ENCODE measurements at places on chromosomes 6 and 20.

GRCh38 chr6:134609716-134610261 lies 291.9 kb upstream of the SGK1 start:
- DNase-seq, result no peak

- no peak for DNase-seq
Measured at GRCh38 chr6:168238159-168238909, 81.2 kb downstream of the DACT2 start.

DNA sequence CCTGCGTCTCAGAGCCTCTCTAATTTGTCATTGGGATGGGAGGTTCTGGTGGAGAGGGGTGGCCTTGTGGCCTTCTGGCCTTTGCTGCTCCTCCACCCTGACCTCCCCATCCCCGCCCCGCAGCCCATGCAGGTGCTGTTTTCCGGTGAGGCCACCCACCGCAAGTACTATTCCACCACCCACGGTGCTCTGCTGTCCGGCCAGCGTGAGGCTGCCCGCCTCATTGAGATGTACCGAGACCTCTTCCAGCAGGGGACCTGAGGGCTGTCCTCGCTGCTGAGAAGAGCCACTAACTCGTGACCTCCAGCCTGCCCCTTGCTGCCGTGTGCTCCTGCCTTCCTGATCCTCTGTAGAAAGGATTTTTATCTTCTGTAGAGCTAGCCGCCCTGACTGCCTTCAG lies 171.8 kb upstream of the RNF24 start:
- DNase-seq, result no peak

- DNase-seq, result no peak
Measured at GRCh38 chr6:81772741-81773140, 20.3 kb upstream of the TENT5A start.

- DNase-seq, result no peak
Measured at GRCh38 chr6:92706976-92707375, 712.4 kb downstream of the EPHA7 start.

DNA sequence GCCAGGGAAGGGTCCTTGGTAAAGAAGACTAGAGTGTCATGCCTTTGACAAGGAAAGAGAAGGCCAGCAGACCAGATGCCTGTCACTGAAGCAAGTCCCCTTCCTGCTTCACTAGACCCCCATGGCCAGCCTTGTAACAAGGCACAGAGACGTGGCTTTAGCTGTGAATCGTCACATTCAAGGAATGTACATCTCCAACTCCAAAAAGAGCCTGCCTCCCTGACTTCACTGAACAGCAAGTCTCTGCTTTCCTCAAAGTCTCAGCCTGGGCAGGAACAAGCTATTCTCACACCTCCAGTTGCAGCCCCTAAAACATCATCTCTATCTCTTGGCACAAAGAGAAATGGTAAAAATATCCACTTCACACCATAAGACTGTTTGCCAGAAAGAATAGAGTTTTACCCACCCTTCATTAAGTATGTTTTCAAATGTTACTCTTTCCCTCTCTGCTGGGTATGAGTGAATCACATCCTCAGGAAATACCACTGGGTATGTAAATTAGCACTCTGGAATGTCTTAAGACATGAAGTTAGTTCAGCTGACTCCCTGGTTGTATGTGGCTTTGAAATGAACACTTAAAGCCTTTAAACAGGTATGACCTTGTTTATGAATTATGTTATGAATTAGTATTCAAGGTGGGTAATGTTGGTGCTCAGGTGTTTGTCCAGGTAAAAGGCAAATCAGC lies 46.4 kb upstream of the NT5E start:
- DNase-seq, result peak; percentile 91

DNA sequence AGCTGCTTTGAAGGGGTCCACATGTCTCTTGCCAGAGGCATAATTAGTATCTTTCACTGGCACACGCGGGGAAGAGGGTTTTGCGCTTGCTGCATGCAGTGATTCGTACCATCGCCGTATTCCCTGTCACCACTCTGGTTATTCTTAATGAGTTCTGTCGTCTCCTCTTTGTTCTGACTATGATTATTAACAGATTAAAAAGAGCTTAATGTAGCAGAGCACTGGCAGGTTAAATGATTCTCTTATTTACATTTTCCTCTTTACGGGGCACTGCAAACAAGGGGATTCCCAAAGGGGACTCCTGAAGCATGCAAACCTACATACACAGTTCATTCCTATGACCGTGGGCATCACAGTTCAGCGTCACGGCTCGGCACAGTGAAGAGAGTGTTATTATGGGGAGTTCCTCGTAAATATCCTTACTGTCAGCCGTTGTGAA lies 204.8 kb downstream of the DTNBP1 start:
- DNase-seq, result no peak

DNA sequence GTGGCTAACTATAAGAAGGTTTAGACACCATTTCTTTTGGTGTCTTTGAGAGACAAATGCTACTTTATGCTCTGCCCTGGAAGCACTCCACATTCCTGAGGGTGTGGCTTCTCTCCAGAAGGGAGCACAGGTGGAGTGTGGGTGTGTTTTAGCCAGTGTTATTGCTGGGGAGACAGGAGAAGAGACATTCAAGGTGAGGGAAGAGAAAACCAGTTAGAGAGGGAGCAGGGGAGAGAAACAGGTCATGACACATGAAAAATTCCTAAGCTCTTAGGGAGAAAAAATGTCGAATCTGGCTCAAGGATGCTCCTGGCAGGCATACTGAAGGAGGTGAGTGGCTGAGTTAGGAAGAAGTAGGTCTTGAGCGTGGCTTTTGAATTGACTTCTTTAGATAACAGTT lies 292.8 kb downstream of the CLIC5 start:
- DNase-seq, result no peak

DNA sequence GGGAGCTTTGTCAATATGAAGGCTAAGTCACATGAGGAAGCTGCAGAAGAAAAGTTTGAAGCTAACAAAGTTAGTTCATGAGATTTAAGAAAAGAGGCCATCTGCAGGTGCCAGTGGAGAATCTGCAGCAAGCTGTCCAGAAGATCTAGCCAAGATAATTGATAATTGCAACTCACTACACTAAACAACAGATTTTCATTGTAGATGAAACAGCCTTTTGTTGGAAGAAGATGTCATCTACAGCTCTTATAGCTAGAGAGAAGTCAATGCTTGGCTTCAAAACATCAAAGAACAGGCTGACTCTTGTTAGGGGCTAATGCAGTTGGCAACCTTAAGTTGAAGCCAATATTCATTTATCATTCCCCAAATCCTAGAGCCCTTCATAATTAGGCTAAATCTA lies 83.7 kb downstream of the RIN2 start:
- no peak for DNase-seq

GRCh38 chr6:28315628-28316027 lies 20.3 kb downstream of the ZSCAN31 start:
- DNase-seq, result no peak

DNA sequence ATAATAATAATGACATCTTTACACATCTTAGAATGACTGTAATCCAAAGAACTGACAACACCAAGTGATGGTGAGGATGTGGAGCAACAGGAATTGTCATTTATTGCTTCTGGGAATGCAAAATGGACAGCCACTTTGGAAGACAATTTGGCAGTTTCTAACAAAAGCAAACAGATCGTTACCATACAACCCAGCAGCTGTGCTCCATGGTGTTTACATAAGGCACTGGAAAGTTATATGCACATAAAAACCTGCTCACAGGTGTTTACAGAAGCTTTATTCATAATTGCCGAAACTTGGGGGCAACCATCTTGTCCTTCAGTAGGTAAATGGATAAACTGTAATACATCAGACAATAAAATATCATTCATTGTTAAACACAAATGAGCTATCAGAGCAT lies 18.3 kb upstream of the ASF1A start:
- no peak for DNase-seq

GRCh38 chr6:83176246-83176645 lies 16.8 kb downstream of the PGM3 start:
- no peak for DNase-seq

GRCh38 chr6:127971386-127971785 lies 70.5 kb upstream of the THEMIS start:
- DNase-seq, result no peak

DNA sequence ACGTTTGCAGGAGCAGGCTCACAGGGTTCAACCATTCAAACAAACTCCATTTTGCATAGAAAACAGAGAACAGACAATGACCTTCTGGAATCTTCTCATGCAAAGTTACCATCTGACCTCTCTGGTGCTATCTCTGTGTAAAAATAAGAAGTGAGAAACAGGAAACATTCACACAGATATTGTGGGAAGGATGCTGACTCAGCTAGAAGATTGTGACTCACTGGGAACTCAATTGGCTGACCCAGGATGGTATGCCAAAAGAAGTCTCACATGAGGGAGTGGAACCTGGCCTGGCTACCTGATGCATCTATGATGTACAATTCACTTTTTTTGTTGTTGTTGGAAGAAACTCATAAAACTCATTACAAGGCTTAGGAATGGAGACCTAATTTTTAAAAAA lies 61.1 kb upstream of the TBX18 start:
- no peak for DNase-seq

- DNase-seq, result no peak
Measured at GRCh38 chr6:119552021-119552420, 202.5 kb upstream of the MAN1A1 start.

DNA sequence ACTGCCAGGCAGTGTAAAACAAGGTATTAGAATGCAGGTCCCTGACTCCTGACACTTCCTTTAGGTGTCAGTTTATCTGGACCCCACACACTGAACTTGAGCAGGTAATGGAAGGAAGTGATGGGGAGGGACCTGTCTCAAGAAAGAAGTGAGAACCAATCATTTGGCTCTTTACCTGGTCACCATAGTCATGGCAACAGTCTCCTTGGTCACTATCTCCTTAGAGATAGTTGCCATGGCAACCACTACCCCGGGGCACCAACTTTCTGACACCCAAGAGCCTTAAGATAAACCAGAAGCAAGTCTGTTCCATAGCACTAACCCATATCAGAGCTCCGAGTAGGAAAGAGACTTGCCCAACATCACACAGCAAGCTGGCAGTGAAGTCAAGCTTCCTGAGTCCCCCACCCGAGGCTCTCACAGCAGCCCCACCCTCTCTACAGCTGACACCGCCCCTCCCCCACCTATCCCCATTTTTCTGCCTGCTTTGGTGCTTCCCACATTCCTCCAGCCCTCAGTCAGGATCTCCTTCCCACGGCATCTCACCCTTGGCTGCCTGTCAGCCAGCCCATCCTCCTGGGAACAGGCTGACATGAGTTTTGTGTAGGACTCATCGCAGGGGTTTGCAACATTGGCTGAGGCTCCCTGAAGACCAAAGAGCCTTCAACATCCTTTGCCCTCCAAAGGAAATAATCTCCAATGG lies 16.3 kb upstream of the HM13 start:
- DNase-seq, result no peak

- DNase-seq, result no peak
Measured at GRCh38 chr6:31568537-31568961, 3.5 kb upstream of the LTA start.

- no peak for DNase-seq
Measured at GRCh38 chr6:161066511-161066910, 74.9 kb downstream of the MAP3K4 start.

- no peak for DNase-seq
Measured at GRCh38 chr20:36847710-36848040, 28.3 kb upstream of the TLDC2 start.

GRCh38 chr6:140977403-140977802 lies 1155.3 kb upstream of the GJE1 start:
- DNase-seq, result no peak

DNA sequence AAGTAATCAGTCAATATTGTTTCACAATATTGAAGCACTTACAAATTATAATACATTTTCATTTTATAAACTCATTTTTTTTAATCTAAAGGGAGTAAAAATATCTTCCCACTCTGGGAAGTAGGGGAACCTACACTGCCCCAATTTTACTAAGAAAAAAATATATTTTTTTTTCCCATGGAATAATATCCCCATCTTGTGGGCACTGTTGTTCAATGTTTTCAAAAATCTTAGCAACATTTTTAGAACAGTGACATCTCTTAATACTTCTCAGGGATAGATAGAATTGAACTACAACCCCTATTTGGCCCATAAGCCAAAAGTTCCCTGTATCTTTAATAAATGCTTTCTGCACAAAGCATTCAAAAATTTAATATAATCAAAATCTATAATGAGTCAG lies 42.9 kb downstream of the ARHGAP18 start:
- no peak for DNase-seq

DNA sequence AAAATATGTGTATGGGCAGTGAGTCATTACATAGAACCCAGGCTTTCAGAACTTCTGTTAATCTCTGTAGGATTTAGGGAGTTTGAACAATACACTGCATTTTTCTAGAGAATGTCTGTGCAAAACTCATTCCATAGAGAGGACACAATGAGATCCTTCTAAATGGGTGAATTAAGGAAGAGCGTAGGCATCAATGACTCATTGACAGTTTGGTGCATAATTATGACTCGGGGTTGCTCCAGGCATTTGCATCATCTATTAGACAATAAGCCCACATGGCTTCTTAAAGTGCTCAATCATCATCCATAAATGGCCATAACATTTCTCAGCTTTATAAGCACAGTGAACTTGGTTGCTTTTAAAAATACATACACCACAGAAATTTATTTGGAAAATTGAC lies 625.5 kb downstream of the CDH26 start:
- no peak for DNase-seq

DNA sequence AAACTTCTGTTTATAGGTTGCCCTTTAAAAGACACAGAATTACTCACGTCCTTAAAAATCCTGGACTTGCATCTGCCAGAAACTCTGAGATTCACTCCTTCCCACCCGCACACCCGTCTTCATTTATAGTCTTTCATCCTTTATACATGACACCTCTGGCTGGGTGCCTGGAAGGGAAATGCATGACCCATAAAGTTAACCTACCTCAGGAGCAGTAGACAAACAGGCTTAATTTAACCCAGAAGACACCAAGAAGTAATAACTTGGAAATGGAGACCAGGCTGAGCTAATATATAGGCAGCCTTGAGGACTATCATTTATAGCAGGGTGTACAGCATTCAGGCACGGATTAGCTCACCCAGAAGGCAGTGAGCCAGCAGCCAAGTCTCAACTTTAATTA lies 429.0 kb upstream of the NRSN1 start:
- no peak for DNase-seq

DNA sequence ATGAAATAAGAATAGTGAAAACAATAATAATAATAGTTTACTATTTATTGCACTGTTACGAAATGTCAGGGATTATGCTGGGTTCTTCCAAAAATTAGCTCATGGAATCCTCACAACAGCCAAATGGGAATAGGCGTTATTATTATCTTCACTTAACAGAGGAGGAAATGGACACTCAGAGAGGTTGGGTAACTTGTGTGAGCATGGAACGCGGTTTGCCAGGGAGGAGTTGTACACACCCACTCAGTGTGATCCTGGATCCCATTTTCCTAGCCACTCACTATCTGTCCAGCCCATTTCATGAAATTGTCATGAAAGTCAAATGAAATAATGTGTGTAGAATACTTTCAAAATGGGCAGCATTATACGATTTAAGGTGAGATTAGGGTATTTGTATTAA lies 4.6 kb downstream of the NELFCD start:
- DNase-seq, result no peak
